ENCODE measurements at places on chromosomes 6 and 20. TPM values are rescaled to one million over a fixed set of nuclear protein-coding genes. Genes with fewer than 3 reads are reported as not detected.
A peak's percentile ranks its signal among the peaks of the same experiment; 100 is the strongest.

The ME1 gene
- 0.10 TPM for total RNA-seq

The HEY2 gene
- not detected for total RNA-seq

The DCDC2 gene
- not detected for total RNA-seq

The CCM2L gene
- total RNA-seq = not detected

The IL17A gene
- 6.2 TPM for total RNA-seq

GRCh38 chr6:5462856-5463255, 201.5 kb downstream of the FARS2 start:
- no peaks in the 10 kb centered on the region for H3K27me3 ChIP-seq
- H3K4me3 ChIP-seq = no peak overlapping the region
- no peak overlapping the region for H3K27ac ChIP-seq
- no peaks in the 10 kb centered on the region for H3K4me1 ChIP-seq

GRCh38 chr6:131101911-131102680, 33.2 kb upstream of the AKAP7 start:
- no peak overlapping the region for H3K4me3 ChIP-seq
- H3K27me3 ChIP-seq = peaks cover 3% of the 10 kb centered on the region
- no peaks in the 10 kb centered on the region for H3K4me1 ChIP-seq

- no peaks in the 10 kb centered on the region for H3K27me3 ChIP-seq
- peaks cover 25% of the 10 kb centered on the region for H3K4me1 ChIP-seq
- no peak overlapping the region for H3K4me3 ChIP-seq
- H3K36me3 ChIP-seq = peaks cover 27% of the 10 kb centered on the region
- no peak for DNase-seq
- H3K27ac ChIP-seq = no peak overlapping the region
These were observed 22.8 kb downstream of the SRSF3 start for GRCh38 chr6:36616893-36617521.

GRCh38 chr20:4519534-4519933, 202.2 kb upstream of the PRND start:
- H3K36me3 ChIP-seq = no peaks in the 10 kb centered on the region
- peaks cover 21% of the 10 kb centered on the region for H3K27me3 ChIP-seq
- H3K27ac ChIP-seq = no peak overlapping the region
- peak; percentile 40 for DNase-seq

DNA sequence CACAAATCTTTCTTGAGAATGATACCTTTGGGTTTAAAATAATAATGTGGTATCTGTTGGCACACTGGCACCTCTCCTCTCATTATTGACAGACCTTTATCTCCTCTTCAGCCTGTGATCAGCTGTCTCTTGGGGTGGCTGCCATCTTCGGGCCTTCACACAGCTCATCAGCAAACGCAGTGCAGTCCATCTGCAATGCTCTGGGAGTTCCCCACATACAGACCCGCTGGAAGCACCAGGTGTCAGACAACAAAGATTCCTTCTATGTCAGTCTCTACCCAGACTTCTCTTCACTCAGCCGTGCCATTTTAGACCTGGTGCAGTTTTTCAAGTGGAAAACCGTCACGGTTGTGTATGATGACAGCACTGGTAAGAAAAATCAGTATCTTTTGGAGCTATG, 232.8 kb downstream of the GRIK2 start:
- no peaks in the 10 kb centered on the region for H3K27me3 ChIP-seq
- no peaks in the 10 kb centered on the region for H3K4me1 ChIP-seq
- no peaks in the 10 kb centered on the region for H3K36me3 ChIP-seq
- DNase-seq = no peak
- no peak overlapping the region for H3K4me3 ChIP-seq

- H3K27me3 ChIP-seq = peaks cover 2% of the 10 kb centered on the region
- no peak for DNase-seq
- no peaks in the 10 kb centered on the region for H3K4me1 ChIP-seq
- H3K36me3 ChIP-seq = no peaks in the 10 kb centered on the region
- H3K4me3 ChIP-seq = no peak overlapping the region
These were observed 20.9 kb upstream of the EPM2A start for GRCh38 chr6:145756170-145756662.

- no peaks in the 10 kb centered on the region for H3K36me3 ChIP-seq
- no peak overlapping the region for H3K27ac ChIP-seq
- H3K27me3 ChIP-seq = peaks cover 27% of the 10 kb centered on the region
- peaks cover 1% of the 10 kb centered on the region for H3K4me1 ChIP-seq
- DNase-seq = no peak
- no peak overlapping the region for H3K4me3 ChIP-seq
These were observed 73.0 kb upstream of the NHSL1 start for GRCh38 chr6:138572167-138572875.

DNA sequence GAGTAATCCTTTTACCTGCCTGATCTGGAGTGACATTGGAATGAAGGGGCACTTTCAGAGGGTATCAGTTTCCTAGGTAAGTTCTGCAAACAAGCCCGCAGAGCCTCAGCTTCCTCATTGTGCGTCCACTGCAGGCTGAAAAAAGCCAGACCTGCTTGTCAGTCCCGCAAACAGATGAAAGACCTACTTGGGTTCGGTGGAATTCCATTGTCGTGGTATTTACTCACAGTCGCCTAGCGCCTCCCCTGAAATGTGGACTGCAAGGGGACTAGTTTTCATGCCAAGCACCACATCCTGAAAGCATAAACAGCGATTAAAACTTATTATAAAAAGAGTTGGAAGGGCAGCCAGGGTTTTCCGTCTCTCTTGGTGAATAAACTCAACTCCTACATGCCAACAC, 121.5 kb downstream of the PAX1 start:
- H3K27ac ChIP-seq = no peak overlapping the region
- no peak overlapping the region for H3K4me3 ChIP-seq
- no peak for DNase-seq
- H3K27me3 ChIP-seq = no peaks in the 10 kb centered on the region
- no peaks in the 10 kb centered on the region for H3K4me1 ChIP-seq

- no peaks in the 10 kb centered on the region for H3K27me3 ChIP-seq
- no peak overlapping the region for H3K27ac ChIP-seq
- H3K4me1 ChIP-seq = peaks cover 17% of the 10 kb centered on the region
- H3K36me3 ChIP-seq = peaks cover 51% of the 10 kb centered on the region
- no peak overlapping the region for H3K4me3 ChIP-seq
These were observed 8.2 kb downstream of the DYNLRB1 start for GRCh38 chr20:34524426-34524825.

All from activated CD4-positive, alpha-beta memory T cell treated with anti-CD3 and anti-CD28 coated beads, Interleukin-2, amount 10 ng/mL, durations not matched to agents 7 days and 5 days (primary cell).